ENCODE measurements at places on chromosomes 7 and 10.

- no peak for DNase-seq
Measured at GRCh38 chr10:6038071-6038631, 24.0 kb downstream of the IL2RA start.

DNA sequence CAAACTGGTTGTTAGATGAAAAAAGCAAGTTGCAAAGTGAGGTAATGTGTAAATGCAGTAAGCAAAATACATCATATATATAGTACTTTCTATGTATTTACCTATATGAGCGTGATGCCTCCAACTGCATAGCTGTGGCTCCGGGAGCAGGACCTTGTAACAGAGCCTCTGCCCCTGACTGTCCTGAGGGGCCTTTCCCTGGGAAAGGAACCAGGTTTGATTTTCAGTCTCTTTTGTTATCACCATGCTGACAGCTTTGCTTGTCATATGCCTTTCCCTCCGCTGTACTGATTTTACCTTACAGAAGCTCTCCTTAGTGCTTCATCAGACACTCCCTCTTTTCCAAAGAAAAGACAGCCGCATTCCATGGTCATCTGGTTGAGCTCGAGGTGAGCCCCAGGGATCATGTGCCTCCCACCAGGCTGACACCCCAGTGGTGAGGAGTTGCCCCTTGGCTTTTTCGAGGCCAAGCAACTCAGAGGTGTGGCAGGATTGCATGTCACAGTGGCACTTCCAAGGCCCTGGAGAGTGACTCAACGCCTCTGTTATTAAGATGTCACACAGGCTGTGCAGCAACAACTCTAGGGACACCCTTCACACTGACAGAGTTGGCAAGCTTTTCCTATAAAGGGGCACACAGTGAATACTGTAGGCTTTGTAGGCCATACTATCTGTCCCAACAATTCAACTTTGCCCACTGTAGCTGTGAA, 78.9 kb downstream of the ALOX5 start:
- DNase-seq: no peak

GRCh38 chr7:24630596-24630995, 57.3 kb downstream of the PALS2 start:
- DNase-seq: no peak

- DNase-seq: no peak
Measured at GRCh38 chr7:155893664-155894063, 81.4 kb upstream of the SHH start.

- no peak for DNase-seq
Measured at GRCh38 chr7:99622596-99622995, 5.8 kb downstream of the ZSCAN25 start.
